ENCODE measurements at places on chromosomes 13 and 19.

DNA sequence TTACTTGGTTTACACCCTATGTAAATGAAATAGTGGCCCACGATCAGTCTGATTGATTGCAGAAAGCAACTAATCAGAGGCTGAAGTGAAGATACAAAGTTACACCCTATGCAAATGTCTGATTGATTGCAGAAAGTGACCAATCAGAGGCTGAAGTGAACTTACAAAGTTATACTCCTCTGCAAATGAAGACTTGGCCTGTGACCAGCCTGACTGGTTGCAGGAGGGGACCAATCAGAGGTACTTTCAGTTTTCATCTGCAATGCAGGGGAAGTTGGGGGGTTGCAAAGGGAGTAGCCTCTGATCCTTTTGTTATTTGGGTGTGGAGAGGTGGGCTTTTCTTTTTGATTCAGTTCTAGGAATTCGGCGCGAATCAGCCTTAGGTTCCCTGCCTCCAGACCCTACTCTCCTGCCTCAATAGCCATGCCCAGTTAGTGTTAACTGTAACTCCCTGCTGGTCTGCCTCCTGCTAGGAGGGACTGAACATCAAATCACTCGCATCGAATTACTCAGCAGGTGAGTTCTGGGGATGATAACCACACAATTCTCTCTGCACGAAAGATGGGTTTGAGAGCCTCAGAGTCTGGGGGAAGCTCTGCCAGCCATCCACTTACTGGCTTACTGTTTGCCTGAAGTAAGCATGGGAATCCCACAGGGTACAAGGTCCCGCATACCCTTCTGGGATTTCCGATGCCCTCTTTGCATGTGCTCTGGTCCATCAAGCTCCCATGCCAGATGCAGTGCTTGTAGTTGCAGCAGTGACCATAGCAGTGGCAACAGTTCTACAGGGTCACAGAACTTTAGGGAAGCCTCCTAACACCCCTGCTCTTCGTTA lies 7.5 kb downstream of the ARL11 start:
- DNase-seq = peak; percentile 67

- DNase-seq = no peak
These were observed 194.5 kb downstream of the VWA8 start for GRCh38 chr13:41766439-41766838.

DNA sequence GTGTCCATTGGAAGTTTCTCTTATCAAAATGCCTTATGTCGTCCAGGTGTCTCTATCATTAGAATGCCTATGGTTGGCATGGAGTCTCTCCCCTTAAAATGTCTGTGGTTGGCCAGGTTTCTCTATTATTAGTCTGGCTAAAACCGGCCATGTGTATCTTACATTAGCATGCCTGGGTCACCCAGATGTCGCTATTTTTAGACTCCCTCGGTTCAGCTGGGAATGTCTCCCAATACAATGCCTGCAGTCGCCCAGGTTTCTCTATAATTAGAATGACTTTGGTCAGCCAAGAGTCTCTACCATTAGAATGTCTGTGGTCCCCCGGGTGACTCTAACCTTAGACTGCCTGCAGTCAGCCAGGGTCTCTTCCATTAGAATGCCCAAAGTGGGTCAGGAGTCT lies 1536.1 kb downstream of the UQCRFS1 start:
- no peak for DNase-seq

DNA sequence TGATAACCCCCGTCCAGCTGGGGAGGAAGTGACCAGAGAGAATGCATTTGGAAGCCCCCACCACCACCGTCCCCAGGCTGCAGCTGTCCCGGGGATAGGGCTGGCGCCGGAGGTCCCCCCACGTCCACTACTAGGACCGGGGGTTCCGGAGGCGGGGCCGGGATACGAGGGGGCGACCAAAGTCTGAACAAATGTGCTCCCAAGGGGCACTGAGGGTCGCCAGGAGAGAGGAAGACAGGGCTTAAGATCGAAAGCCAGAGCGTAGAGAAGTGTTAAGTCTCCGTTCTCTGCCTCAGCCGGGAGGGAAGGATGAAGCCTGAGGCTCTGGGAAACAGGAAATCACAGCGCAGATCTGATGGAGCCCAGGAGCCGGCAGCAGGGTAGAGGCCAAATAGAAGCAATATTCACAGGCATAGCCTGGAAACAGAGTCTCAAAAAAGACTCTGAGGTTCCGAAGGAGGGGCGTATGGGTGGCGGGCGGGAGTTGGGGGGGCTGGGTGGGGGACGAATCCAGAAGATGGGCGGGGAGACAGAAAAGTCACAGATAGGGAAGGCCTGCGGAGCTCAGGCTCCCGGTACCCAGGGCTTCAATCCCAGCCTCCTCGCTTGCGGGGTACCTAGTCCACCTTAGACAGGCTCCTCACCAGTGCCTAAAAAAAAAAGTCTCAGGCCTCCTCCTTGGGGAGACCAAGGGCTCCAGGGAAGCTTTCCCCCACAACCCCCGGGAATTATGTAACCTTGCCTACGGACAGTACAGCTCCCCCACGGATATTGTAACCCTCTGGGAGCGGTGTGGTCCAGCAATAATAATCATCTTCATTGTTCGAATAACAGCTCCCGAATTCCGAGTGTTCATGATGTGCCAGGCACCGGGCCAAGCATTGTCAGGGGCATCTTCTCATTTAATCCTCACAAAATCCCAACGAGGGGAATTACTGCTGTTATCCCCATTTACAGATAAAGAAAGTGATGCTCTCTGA lies 1.1 kb upstream of the ERF start:
- peak; percentile 50 for DNase-seq

DNA sequence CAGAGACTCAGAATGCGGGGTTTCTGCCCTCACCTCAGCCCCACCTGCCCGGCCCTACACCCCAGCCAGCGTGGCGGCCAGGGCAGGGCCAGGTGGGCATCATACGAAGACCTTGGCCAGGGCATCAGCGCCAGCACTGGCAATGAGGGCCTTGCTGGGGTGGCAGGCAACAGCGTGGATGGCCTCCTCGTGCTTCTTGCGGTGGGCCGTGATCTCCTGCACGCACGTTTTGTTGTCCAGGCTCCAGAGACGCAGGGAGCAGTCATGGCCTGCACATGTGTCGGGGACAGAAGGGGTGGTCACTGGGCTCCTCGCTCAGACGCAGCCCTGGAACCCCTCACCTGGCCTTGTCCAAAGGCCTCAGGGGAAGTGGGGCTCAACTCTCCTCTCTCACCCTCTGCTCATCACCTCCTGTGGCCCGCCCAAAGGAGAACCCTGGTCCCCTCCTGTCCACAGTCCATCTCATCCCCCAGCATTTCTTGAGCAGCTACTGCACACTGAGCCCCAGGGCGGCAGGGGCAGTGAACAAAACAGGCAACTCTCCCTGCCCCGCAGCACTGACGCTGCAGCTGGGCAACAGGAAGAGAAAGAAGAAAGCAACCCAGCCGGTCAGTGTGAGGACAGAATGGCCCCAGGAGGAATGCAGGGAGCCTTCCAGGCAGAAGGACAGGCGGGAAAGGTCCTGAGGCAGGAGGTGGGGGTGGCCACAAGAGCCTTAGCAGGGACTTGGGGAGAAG lies 3.8 kb upstream of the PRKD2 start:
- no peak for DNase-seq

DNA sequence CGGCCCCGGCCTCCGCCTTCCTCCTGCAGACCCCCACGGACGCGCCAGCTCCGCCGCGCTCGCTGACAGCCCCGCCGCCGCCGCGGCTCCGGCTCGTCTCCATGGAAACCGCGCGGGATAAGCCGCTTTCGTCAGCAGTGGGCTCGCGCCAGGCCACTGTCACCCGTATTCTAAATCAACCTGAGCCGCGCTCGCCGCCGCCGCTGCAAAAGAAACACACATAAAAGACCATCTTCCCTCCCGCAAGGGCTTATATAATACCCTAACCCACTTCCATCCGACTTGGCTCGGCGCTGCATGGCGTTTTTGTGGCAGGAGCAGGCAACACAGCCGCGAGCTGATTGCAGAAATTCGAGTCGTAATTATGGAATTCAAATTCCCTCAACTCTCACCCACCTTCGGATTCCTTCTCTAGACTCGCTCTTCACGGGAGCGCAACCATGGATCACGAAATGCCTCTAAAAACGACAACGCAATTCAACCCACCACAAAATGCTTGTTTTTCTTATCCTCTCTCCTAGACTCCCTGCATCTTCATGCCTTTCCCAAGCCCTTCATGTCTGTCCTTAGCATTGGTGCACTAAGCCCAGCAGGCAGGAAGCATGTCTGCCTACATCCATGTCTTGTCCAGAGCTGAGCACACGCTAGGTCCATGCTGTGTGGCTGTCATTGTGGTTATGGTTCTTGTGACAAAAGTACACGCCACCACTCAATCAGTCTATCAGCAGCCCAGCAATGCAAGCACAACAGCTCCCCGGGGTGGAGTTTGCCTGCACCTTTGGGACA lies at the start of gene AMER2:
TSS of gene AMER2 (minus strand) at position 772 of the 786 bp plus-strand sequence. CDS start at position 103, 669 bp downstream.
- DNase-seq = peak; percentile 21

DNA sequence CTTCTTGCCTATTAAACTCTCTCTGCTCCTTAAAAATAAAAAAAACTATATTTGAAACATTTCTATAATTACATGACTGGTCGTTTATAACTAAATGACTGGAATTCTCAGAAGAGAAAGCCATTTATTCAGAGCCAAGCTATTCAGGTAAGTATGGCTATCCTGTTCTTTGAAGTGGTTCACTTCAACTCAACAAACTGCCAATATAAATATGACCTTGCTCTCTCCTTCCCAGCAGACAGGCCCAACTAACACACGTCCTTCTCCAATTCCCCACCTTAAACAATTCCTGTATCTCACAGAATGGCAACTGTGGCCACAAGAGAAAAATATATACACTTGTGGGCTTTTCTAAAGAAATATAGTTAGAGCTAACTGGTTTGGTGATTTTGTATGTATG lies 153.9 kb downstream of the MIPEP start:
- DNase-seq = no peak

- DNase-seq = peak; percentile 86
These were observed 28.1 kb downstream of the GPX4 start for GRCh38 chr19:1131718-1132551.

DNA sequence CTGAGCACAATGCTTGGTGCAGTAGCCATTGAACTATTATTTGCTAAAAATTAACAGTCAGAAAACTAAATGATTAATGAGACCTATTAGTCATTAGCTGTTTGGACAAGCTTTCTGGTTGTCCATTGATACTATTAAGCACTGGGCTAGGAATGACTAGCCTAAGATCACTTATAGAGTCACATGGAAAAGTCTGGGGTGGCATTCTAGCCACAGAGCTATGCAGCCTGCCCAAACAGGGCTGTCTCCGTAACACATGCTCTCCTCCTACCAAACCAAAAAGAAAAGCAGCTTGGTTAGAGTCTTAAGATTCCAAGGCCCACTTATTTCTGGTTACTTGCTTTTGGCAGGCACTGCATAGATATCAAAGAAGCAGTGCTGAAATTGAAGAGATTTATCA lies 193.5 kb upstream of the NBEA start:
- DNase-seq = no peak

DNA sequence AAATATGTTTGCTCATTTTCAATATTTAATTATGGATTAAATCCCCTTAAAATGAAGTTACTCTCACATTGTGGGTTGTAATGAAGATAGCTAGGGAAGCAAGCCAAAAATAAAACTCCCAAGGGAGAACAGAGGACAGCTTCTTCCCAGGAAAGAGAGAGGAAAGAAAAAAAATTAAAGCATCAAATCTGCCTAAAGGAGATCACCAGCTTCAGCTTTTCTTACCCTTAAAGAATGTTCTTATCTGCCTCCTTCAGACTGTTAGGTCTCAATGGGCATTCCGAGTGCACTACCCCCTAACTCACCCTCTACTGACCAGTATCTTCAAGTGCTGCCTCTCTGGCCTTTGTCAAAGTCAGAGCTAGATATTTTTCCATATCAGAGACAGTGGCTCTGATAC lies 55.2 kb downstream of the XPO4 start:
- no peak for DNase-seq

GRCh38 chr13:113970810-113971470 lies 2.9 kb downstream of the C13orf46 start:
- peak; percentile 26 for DNase-seq

GRCh38 chr13:34637138-34637537 lies 304.9 kb upstream of the NBEA start:
- DNase-seq = no peak

- peak; percentile 4 for DNase-seq
These were observed 760 bp downstream of the ZNF91 start for GRCh38 chr19:23394511-23394910.

DNA sequence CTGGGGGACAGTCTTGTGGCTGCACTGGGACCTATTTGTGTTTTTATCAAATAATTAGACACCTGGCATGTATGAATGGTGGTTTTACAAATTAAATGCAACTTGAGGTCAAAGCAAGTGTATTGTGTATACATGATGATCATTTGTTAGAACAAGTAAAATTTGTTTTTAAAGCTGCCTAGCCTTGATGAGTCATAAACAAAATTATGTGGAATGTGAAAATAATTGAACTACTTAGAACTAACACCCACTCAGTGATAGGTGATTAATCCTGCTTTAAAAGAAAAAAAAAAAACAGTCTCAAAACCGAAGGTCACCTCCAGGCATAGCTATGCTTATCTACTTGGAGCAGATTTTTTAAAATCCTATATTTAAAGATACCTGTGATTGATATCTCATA lies 770.3 kb upstream of the SLITRK5 start:
- no peak for DNase-seq
